ENCODE measurements at places on chromosomes 4 and X.
A peak's percentile ranks its signal among the peaks of the same experiment; 100 is the strongest.

- DNase-seq, result no peak
Observed at GRCh38 chr4:141425124-141425523, 204.4 kb downstream of the ZNF330 start.

DNA sequence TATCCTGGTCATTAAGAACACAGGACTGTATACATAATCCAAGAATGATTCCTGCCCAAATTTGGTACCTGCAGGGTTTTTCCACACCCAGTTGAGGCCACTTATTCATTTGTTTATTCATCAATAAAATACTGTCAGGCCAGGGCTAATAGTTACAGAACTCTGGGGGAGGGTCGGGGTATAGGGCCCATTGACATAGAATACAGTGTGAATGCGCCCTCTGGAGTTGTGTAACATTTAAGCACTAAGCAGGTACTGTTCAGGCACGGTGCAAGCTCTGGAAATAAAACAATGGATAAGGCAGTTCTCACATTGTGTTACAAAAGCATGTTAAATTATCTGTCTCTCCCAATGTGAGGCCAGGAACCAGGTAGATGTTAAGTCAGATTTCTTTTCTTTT, 30.8 kb upstream of the LRBA start:
- DNase-seq, result no peak

GRCh38 chrX:108732630-108733321, 3.6 kb downstream of the IRS4 start:
- DNase-seq, result peak; percentile 17

DNA sequence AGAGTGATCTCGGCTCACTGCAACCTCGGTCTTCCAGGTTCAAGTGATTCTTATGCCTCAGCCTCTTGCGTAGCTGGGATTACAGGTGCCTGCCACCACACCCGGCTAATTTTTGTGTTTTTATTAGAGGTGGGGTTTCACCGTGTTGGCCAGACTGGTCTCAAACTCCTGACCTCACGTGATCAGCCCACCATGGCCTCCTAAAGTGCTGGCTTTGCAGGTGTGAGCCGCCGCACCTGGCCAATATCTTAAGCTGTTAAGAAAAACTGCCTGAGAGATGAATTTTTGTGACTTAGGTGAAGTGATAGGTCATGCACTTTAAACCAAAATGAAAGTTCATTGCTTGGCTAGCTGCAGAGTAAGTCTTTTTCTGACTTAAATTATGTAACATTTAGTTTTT, 5.8 kb downstream of the KDM6A start:
- no peak for DNase-seq

DNA sequence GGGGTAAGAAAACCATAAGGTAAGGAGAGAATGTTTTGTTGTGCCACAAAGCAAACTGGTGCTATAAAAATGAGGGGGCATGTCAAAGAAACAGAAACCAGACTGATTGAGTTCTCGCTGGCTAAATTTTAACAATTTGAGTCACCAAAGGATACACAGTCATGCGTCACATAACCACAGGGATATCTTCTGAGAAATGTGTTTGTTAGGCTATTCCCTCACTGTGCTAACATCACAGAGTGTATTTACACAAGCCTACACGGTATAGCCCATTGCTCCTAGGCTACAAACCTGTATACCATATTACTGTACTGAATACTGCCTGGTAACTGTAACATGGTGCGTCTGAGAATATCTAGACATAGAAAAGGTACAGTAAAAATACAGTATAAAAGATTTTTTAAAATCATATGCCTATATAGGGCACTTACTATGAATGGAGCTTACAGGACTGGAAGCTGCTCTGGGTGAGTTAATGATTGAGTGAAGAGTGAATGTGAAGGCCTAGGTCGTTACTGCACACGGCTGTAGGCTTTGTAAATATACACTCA, 50.1 kb downstream of the FBXW7 start:
- DNase-seq, result no peak

DNA sequence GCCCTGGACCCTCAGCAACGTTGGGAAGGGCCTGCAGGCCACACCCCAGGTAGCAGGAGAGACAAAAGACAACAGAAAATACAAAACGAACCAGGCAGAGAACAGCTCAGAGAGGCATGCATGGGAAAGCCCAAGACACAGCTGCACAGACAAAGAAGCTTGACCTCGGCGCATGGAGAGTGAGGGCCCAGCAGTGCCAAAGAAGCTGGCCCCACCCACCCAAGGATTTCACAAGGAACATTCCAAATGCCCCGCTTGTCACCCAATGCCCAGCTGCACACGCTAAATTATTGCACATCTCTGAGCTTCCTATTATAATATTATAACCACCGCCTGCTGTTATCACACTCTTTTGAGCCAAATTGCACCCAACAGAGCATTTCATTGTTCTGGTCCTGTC, 147.7 kb upstream of the TBL1X start:
- no peak for DNase-seq

DNA sequence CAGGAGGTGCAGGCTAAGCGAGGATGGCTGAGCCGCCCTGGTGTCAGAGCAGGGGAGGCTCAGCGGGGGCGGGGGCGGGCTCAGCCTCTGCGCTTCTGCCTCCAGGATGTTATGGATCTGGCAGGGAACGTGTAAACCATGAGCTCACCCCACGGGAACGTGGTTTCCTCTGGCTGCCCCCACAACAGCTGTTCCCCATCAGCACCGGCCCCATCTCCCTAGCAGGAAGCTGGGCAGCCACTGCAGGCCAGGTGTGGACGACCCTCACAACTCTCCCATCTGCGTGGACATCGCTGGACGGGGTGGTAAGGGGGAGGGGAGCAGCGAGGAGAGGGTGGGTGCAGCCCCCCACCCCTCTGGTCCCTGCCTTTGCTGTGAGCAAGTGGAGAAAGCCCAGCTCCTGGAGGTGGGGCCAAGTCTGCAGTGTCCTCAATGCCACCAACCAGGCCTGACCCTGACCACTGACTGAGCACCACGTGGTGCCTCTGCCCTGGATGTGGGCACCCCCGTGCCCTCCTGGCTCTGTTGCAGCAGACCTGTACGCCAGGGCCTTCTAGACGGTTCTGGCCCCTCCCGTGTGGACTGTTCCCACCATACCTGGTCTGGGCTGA, 28.1 kb upstream of the SPON2 start:
- DNase-seq, result no peak

GRCh38 chr4:145003675-145004074, 94.3 kb downstream of the ANAPC10 start:
- no peak for DNase-seq

DNA sequence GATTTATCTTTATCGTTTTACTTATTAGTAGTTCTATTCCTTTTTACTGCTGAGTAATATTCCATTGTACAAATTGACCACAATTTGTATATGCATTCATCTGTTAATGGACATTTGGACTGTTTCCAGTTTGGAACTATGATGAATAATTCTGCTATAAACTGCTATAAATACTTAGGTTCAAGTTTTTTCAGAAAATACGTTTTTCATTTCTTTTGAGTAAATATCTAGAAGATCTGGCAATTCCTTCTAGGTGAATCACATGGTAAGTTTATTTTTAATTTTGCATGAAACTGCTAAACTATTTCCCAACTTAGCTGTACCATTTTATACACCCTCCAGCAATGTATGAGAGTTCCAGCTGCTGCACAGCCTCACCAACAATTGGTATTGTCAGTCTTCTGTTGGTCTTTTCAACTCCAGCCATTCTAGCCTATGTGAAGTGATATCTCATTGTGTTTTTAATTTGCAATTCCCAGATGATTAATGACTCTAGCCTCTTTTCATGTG, 22.2 kb downstream of the LIN54 start:
- DNase-seq, result no peak

DNA sequence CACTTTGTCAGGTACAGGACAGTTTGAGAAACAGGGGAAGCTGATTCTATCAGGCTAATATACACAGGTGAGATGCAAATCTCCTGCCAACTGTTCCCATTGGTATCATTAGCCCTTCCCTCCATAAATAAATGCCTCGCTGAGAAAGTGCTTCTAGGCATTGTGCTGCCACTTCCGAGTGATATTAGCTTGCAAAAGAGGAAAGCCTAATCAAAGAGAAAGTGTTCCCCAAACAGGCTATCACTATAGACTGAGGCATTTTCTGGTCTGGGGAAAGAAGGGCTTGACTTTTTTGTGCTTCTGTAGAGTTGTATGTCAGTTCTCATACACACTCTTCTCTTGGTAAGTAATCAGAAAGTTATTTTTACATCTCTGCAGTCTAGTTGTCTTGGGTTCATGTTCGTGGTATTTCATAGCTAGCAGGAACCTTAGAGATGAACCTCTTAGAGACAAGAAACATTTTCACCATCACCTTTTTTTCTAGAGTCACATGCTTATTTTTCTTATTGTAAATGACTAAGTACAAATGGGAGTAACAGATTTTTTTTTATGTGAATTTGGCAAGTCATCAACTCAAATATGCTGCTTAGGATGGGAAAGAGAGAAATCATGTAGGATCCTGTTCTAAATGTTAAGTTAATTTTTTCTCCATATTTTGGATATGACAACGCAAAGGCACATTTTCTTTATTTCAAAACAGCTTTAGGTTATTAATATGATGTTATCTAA, 1009.8 kb downstream of the ADGRL3 start:
- no peak for DNase-seq

- no peak for DNase-seq
Observed at GRCh38 chr4:80576796-80577195, 241.3 kb downstream of the CFAP299 start.

All from progenitor cell of endocrine pancreas (in vitro differentiated cells).